Stimulated activated naive CD4-positive, alpha-beta T cell (primary cell): ENCODE measurements at places on chromosomes 4 and X.
A peak's percentile ranks its signal among the peaks of the same experiment; 100 is the strongest.

DNA sequence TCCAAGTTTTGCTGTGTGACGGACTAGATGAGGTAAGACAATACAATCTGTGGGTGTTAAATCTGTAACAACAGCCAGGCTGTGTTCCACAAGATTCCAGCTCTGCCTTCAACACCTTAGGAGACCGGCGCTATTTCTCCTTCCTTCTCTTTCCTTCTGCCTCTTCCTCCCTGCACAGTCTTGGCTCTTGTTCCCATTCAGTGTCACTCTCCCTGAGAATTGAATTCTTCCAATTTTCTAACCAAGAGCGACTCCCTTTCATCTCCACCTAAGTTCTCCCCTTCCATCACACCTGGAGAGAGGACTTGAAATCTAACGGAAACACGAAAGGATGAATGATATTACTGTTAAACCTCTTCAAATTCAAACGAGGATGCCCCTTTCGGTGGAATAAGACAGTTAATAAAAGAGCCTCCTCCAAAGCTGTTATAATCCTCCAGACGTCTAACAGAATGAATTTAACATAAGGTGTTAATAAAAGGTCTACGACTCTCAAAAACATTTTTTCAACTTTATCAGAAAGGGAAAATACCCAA, 2.7 kb downstream of the EPHA5 start:
- DNase-seq: no peak

DNA sequence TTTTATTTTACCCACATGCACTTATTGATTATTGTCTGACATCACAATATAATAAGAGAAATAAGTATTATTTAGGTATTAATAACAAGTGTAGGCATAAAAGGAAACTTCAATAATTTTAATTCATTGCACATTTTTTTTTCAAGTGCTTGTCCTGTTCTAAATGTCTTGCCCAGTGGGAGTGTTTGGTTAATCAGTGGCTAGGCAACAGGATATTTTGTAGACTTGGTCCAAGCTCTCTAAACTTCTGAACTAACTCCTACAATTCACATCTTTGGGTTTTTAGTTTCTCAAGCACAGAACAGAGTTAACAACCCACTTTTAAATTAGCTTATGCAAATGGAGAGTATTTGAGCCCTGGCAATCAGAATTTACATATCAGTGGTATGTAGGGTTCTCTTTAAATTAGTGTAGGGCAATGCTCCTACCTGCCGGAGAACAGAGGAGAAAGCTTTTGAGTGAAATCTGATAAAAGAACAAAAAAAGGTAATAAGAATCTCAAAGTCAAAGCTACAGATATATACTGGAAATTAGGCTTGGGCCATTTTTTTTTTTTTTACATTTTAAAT, 353.5 kb downstream of the ADGRL3 start:
- DNase-seq: no peak

- DNase-seq: no peak
These were observed 79.7 kb upstream of the PRSS48 start for GRCh38 chr4:151197247-151197646.

GRCh38 chr4:9947168-9948062, 73.9 kb downstream of the SLC2A9 start:
- no peak for DNase-seq

- DNase-seq: no peak
These were observed 109.0 kb downstream of the ATP11C start for GRCh38 chrX:139823806-139824205.

DNA sequence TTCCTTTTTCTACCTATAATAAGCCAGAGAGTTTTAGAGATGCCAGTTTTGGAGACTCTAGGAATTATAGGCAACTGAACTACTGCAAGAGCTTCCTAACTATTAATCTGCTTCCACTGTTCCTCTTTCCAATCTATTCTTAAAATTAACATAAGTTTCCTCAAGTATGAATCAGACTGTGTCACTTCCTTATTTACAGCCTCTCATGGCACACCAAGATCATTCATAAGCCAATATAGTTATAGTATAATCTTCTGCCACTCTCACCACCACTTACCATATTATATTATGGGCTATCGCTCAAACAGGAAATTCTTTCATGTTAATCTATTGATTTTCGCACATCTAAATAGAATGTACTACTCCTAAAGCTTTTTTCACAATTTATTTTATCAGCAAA, 383.5 kb downstream of the STPG2 start:
- DNase-seq: no peak

DNA sequence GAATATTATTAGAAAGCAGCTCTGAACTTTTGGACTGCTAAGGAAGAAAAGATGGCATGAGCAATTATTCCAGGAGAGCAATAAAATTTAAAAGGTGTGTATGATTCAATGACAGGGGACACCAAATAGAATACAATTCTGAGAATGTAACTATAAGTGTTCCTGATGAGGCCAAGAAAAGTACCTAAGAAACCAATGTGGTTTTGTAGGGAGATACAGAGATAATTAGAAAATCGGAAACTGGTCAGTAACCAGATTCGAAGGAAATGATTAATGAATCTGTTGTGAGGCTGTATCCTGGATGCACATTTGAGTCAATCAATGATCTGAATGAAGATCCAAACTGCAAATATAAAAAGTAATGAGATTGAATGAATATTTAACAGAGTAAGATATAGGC, 6.0 kb downstream of the NOA1 start:
- no peak for DNase-seq

GRCh38 chr4:184802697-184803015, 23.1 kb downstream of the ACSL1 start:
- DNase-seq: no peak

GRCh38 chr4:107036584-107037198, 578 bp upstream of the DKK2 start:
- DNase-seq: no peak

DNA sequence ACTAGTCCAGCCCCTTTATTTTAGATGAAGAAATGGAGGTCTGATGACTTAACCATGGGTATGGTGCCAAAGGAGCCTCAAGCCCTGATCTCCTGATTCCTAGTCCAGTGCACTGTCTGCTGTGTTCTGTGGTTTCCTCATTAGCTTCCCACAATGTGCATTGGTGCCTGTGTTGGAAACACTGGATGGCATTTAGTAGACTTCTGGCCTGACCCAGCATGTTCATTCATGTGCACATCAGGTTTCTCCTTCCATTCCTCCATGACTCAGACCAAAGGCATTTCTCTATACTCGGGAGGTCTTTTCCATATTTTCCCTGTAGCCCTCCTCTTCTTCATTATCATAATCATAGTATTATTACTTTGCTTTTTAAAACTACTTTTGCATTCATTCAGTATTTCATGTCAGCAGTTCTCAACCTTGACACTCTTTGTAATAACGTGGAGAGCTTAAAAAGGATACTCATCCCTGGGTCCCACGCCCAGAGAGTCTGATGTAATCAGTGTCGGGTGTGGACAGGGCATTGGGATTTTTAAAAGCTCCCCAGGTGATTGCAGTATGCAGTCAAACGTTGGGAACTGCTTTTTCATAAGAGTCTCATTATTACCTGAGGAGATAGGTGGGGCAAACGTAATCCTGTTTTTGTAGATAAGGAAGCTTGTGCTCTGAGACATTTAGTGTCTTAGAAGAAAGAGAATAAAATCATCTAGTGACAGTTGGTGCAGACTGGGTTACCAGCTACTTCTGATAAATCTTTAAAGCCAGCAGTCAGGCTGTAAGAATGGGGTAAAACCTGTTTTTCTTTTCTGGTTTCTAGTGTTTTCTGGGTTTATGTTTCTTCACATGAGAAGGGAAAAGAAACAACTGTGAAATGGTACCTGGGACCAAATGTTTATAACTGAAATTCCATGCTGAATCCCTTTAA, 40.9 kb upstream of the XK start:
- DNase-seq: no peak

DNA sequence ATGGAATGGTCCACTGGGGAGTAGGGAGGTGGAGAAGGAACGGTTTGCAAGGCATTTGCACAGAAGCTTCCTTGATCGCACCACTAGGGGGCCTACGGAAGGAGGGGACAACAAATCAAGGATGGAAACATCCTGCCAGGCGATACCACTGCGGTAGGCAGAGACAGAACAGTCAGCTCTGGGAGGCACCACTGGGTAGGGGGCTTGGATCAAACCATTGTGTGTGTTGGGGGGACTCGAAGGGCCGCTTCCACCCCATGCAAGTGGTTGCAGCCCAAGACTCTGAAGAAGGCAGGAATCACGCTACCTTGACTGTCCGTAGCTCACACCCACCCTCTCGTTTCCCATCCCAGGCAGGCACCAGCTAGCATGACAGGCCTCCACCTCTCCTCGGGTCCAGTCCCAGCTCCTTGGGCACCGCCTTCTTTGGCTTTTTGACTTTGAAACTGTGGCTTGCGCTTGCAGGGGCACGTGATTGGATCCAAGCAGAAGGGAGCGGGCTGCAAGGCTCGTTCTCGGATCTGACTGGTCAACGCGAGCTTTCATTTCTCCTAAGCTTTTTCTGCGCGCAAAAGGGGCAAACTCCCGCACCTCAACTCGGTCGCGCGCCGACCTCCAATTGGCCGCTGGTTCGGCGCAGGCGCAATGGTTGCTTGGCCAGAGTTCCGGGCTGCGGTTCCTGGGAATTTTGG, 28.4 kb downstream of the GAGE1 start:
- peak; percentile 9 for DNase-seq

- no peak for DNase-seq
These were observed 251.9 kb upstream of the ETNPPL start for GRCh38 chr4:109014593-109015412.

GRCh38 chr4:140556372-140557085, 12.2 kb downstream of the UCP1 start:
- DNase-seq: no peak

GRCh38 chr4:55329012-55329411, 17.0 kb upstream of the SRD5A3 start:
- no peak for DNase-seq

- no peak for DNase-seq
These were observed 95.2 kb downstream of the ATG4A start for GRCh38 chrX:108186811-108187210.

DNA sequence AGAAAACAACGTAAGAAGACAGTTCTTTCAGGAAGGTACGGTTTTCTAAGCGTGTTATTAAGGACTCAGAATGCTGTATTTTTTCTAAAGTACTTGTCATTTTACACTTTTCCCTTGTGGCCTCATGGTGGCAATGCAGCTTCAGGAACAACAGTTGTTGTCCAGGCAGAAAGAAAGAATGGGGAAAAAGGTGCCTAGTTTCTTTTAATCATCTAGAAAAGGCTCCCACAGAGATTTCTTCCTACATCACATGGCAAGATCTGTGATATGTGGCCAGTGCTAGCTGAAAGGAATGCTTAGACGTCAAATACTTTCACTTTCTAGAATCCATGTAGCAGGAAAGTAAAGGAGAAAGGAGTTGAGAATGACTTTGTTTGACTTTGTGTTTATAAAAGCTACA, 49.0 kb upstream of the TRAM1L1 start:
- DNase-seq: no peak

GRCh38 chrX:1330605-1331004, 6.0 kb upstream of the IL3RA start:
- no peak for DNase-seq
